NCI-H2227 treated with DMSO at 0.1 percent for 48 hours (cell line): ENCODE measurements at places on chromosomes 16 and 17.

DNA sequence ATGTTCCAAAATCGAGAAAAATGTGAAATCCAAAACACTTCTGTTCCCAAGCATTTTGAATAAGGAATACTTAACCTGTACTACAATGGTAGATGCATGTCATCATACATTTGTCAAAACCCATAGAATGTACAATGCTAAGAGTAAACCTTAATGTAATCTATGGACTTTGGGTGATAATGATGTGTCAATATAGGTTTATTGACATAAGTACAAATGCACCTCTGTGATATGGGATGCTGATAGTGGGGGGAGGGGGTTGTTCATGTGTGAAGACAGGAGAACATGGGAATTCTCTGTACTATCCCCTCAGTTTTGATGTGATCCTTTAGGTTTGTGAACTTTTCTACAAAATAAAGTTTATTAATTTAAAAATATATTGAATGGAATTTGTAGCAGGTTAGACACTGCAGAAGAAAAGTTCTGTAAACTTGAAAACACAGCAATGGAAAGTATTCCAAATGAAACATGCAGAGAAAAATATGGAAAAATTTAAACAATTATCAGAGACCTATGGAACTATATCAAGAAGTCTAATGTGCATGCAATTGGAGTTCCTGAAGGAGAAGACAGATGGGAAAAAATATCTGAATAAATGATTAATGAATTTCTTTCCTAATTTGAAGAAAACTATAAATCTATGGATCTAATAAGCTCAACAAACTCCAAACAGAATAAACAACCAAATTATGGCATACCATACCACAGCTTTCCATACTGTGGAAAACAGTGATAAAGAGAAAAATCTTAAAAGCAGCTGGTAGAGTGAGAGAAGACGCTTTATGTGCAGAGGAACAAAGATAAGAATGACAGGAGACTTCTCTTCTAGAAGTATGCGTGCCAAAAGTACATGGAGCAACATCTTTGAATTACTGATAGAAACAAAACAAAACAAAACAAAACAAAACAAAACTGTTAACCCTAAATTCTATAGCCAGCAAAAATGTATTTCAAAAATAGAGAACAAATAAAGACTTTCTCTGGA, 34.7 kb upstream of the MSI2 start:
- no peak for DNase-seq

- DNase-seq: peak; percentile 88
These were observed 6.8 kb upstream of the MEAK7 start for GRCh38 chr16:84511180-84511800.

- DNase-seq: no peak
These were observed 30.7 kb upstream of the SLC5A11 start for GRCh38 chr16:24815021-24815420.

- DNase-seq: no peak
These were observed 32.0 kb upstream of the SNN start for GRCh38 chr16:11636172-11636721.

- DNase-seq: no peak
These were observed 9.0 kb downstream of the DNAAF8 start for GRCh38 chr16:4743226-4743878.
